Heart right ventricle (tissue), 16 donors: ENCODE measurements at places on chromosomes 6 and 20.

GRCh38 chr6:39980839-39981580 lies 46.7 kb upstream of the MOCS1 start:
- DNase-seq, result no peak

- DNase-seq, result peak; percentile 27
Measured at GRCh38 chr6:117494694-117495318, 12.3 kb downstream of the DCBLD1 start.

- DNase-seq, result no peak
Measured at GRCh38 chr6:130159956-130160355, 62.8 kb downstream of the SAMD3 start.

DNA sequence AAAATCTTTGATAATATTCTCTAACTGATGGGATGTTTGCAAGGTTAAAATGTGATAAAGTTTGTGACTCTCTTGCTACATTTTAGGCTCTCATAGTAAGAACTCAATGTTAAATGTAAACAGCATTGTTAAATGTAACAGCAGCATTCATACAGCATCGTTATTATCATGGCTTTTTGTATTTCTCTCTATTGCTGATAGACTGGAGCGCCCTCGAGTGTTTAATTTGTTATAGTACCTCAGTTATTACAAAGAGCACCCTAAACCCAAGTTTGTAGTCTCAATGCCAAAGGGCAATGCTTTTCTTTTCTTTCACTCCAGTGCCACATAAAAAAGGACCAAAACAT lies 14.9 kb upstream of the TTPAL start:
- DNase-seq, result no peak

GRCh38 chr6:99093456-99094190 lies 145.9 kb upstream of the FBXL4 start:
- no peak for DNase-seq

GRCh38 chr6:62441182-62441581 lies 155.2 kb upstream of the KHDRBS2 start:
- DNase-seq, result no peak

DNA sequence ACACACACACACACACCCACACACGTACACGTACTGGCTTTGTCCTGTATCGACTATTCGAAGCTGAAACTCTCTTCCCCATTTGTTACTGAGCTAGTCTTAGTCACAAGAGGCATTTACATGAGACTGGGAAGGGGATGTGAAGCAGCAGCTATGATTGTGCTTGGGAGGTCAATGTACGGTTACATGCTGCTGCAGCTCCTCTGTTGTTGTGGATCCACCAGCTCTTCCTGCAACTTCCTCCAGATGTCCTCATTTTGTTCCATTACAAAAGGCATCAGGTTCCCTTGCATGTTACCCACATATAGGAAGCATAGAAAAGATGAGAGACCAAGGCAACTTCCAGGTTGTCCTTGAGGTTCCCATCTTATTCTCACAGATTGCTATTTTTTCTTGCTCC lies 612.4 kb upstream of the IMPG1 start:
- no peak for DNase-seq

- no peak for DNase-seq
Measured at GRCh38 chr6:17949168-17949567, 38.3 kb downstream of the KIF13A start.

GRCh38 chr6:97842521-97842920 lies 559.5 kb upstream of the MMS22L start:
- no peak for DNase-seq
